ENCODE measurements at places on chromosomes 11 and 22.

- H3K27ac ChIP-seq: no peak overlapping the region
- no peak overlapping the region for H3K4me3 ChIP-seq
- no peak for DNase-seq
- H3K36me3 ChIP-seq: no peaks in the 10 kb centered on the region
Observed at GRCh38 chr11:44973632-44974401, 23.1 kb upstream of the TP53I11 start.

DNA sequence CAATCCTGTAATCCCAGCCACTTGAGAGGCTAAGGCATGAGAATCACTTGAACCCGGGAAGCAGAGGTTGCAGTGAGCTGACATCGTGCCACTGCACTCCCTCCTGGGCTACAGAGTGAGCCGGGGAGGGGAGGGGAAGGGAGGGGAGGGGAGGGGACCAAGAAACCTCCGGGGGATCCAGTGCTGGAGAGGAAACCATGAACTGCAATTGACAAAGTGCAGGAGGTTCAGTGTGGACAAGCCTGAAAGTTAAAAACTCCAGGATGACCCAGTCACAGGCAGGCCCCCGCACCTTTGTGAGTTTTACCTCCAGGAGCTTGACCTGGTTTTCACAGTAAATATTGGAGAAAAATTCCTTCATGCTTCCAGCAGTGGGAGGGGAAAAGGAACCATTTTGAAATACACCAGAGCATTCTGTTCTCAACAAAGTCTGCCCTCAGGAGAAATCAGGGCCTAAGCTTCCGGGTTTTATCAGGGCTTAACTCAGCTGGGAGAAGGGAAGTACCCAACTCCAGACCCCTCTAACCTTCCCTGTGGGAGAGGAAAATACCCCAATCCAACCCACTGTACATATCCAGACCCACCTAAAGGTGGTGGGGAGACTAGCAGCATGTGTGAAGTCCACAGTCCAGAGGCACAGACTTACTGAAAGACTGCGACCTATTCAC, 15.5 kb upstream of the ZFTA start:
- H3K27me3 ChIP-seq: no peaks in the 10 kb centered on the region
- no peaks in the 10 kb centered on the region for H3K36me3 ChIP-seq
- peak; percentile 57 for DNase-seq
- no peaks in the 10 kb centered on the region for H3K4me1 ChIP-seq
- no peak overlapping the region for H3K27ac ChIP-seq
- no peak overlapping the region for H3K4me3 ChIP-seq

GRCh38 chr11:11476971-11477645, 124.1 kb upstream of the CSNK2A3 start:
- H3K36me3 ChIP-seq: no peaks in the 10 kb centered on the region
- no peak for DNase-seq
- no peak overlapping the region for H3K4me3 ChIP-seq
- H3K27ac ChIP-seq: no peak overlapping the region
- H3K4me1 ChIP-seq: no peaks in the 10 kb centered on the region
- no peaks in the 10 kb centered on the region for H3K27me3 ChIP-seq

GRCh38 chr22:36884349-36885158, 23.7 kb downstream of the NCF4 start:
- H3K36me3 ChIP-seq: no peaks in the 10 kb centered on the region
- no peak overlapping the region for H3K27ac ChIP-seq
- no peaks in the 10 kb centered on the region for H3K27me3 ChIP-seq
- H3K4me3 ChIP-seq: no peak overlapping the region

DNA sequence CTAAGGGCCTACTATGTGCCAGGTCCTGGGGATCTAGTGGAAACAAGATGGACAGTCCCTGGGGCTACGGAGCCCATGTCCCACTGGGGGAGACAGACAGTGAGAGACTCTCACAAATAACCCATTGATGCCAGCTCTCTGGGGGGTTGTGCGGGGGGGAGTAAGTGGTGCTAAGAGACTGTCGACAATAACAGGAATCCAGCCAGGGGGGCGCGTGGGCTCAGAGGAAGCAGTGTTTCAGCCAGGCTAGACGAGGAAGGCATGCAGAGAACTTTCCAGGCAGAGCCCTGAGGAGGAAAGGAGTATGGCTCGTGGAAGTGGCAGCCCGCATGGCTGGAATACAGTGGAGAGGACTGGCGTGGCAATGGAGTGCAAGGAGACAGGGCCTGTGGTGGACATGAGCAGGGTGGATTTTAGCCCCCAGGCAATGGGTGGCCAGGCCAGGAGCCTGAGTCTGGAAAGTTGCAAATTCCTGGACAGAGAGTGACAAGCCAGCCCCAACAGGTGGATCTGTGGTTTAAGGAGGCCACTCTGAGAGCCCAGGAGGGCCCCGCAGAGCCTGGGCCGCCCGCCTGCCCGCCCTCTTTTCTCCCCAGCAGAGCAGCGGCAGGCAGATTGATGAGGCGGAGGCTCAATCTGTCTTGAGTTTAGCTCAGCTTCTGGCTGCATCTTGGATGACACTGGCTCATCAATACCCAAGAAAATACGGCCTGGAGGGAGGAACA, 40.0 kb upstream of the TCF20 start:
- no peaks in the 10 kb centered on the region for H3K36me3 ChIP-seq
- no peak overlapping the region for H3K27ac ChIP-seq
- peaks cover 6% of the 10 kb centered on the region for H3K27me3 ChIP-seq
- H3K4me1 ChIP-seq: no peaks in the 10 kb centered on the region

- H3K27ac ChIP-seq: peak overlapping the region; percentile 77
- no peak overlapping the region for H3K4me3 ChIP-seq
- H3K36me3 ChIP-seq: no peaks in the 10 kb centered on the region
- H3K4me1 ChIP-seq: peaks cover 13% of the 10 kb centered on the region
- H3K27me3 ChIP-seq: no peaks in the 10 kb centered on the region
Observed at GRCh38 chr11:15800111-15800800, 556.1 kb downstream of the SOX6 start.

DNA sequence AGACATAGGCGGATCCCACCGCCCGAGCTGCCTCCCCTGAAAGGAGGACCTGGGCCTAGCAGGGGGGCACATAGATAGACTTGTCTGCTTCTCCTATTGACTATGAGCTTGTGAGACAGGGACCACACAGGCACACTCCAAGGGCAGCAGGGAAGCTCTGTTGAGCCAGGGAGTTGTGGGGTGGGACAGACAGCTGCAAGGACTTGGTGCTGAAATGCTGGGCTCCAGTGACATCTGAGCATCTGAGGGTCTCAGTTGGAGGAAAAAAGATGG, 53.4 kb upstream of the ANO1 start:
- H3K27me3 ChIP-seq: no peaks in the 10 kb centered on the region
- no peak for DNase-seq
- H3K4me1 ChIP-seq: no peaks in the 10 kb centered on the region
- no peaks in the 10 kb centered on the region for H3K36me3 ChIP-seq

DNA sequence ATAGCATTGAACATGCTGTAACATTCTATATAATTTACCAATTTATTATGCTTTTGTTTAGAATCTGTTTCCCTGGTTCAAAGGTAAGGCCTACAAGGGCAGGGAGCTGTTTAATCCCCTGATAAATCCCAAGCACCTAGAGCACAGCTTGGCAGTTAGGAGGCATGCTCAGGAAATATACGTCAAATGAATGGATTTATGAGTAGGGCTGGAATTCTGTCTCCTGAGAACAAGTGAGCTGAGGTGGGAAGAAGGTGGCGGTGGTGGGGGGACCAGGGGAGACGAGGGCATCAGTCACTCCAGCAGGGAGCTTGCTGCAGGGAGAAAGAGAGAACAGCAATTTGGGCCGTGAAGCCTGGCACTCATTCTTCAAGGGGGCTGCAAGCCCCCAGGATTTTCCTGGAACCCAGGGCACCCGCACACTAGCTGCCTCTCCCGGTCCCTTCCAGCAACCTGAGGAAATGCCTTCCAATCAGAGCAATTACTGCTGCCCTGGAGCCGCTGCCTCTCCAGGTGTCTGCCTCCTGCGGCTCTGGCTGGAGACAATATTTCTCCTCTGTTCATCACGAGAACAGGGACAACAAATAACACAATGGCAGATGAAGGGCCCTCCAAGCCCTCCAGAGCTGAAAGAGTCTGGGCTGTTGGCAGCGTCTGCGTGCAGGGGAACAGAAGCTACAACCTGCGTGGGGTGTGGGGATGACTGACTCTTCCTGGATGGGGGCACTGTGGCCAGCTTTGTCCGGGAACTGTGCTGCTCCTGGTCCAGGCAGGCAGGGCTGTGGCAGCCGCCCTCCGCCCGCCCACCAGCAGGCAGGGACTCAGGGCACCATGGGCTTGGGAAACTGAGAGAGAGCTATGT, 233.4 kb downstream of the ST3GAL4 start:
- H3K4me1 ChIP-seq: peaks cover 13% of the 10 kb centered on the region
- H3K36me3 ChIP-seq: no peaks in the 10 kb centered on the region
- no peaks in the 10 kb centered on the region for H3K27me3 ChIP-seq
- H3K27ac ChIP-seq: no peak overlapping the region

DNA sequence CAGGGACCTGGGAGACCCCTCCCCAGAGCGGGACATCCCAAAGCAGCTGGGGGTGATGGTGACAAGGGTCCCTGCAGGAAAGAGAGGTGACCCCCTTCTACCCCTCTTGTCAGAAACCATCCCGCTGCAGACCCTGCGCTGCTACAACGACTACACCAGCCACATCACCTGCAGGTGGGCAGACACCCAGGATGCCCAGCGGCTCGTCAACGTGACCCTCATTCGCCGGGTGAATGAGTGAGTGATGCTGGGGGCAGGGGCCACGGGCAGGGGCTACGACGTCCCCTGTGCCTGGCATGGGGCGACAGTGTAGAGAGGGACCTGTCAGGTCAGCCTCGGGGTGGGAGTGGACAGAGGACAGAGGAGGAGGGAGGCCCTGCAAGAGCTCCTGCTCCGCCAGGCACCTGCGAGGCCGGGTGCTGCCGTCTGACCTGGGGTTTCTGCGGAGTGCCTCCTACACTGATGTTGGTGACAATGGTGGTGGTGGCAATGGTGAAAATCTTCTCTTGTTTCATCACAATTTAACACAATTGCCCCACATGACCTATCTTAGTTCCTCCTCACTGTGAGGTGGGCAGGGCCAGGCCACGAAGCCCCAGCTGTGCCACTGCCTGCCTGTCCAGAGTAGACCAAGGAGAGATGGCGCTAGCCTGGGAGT, 9.8 kb downstream of the CSF2RB start:
- no peak overlapping the region for H3K4me3 ChIP-seq
- no peak overlapping the region for H3K27ac ChIP-seq
- H3K4me1 ChIP-seq: peaks cover 9% of the 10 kb centered on the region
- H3K27me3 ChIP-seq: peaks cover 6% of the 10 kb centered on the region
- peaks cover 25% of the 10 kb centered on the region for H3K36me3 ChIP-seq

DNA sequence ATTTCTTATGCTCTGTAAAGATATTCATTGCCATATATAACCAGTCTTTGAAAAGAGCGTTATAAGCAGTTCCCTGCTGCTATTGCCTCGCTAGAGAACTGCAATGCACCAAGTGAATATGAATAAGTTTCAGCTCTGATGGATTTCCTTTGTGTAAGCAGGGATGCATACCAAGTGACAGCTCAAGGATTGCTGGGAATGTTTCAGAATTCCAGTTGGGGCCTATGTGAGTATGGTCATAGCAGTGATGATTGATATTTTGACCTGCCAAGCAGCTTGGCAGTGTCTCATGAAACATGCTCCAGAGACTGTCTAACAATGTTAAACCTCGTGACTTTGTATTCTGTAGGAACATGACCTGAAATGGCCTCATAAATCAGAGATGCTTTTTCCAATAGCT, 312.6 kb downstream of the C11orf87 start:
- H3K27ac ChIP-seq: no peak overlapping the region
- no peaks in the 10 kb centered on the region for H3K36me3 ChIP-seq
- H3K4me1 ChIP-seq: no peaks in the 10 kb centered on the region
- H3K4me3 ChIP-seq: no peak overlapping the region
- DNase-seq: no peak
- no peaks in the 10 kb centered on the region for H3K27me3 ChIP-seq

- H3K27ac ChIP-seq: no peak overlapping the region
- no peaks in the 10 kb centered on the region for H3K36me3 ChIP-seq
- no peaks in the 10 kb centered on the region for H3K4me1 ChIP-seq
- H3K27me3 ChIP-seq: no peaks in the 10 kb centered on the region
- no peak for DNase-seq
Observed at GRCh38 chr11:43035086-43035485, 276.7 kb upstream of the API5 start.

- peaks cover 23% of the 10 kb centered on the region for H3K36me3 ChIP-seq
- no peaks in the 10 kb centered on the region for H3K4me1 ChIP-seq
- H3K27ac ChIP-seq: no peak overlapping the region
- H3K4me3 ChIP-seq: no peak overlapping the region
- DNase-seq: no peak
Observed at GRCh38 chr11:124657904-124658303, 15.6 kb downstream of the SIAE start.

DNA sequence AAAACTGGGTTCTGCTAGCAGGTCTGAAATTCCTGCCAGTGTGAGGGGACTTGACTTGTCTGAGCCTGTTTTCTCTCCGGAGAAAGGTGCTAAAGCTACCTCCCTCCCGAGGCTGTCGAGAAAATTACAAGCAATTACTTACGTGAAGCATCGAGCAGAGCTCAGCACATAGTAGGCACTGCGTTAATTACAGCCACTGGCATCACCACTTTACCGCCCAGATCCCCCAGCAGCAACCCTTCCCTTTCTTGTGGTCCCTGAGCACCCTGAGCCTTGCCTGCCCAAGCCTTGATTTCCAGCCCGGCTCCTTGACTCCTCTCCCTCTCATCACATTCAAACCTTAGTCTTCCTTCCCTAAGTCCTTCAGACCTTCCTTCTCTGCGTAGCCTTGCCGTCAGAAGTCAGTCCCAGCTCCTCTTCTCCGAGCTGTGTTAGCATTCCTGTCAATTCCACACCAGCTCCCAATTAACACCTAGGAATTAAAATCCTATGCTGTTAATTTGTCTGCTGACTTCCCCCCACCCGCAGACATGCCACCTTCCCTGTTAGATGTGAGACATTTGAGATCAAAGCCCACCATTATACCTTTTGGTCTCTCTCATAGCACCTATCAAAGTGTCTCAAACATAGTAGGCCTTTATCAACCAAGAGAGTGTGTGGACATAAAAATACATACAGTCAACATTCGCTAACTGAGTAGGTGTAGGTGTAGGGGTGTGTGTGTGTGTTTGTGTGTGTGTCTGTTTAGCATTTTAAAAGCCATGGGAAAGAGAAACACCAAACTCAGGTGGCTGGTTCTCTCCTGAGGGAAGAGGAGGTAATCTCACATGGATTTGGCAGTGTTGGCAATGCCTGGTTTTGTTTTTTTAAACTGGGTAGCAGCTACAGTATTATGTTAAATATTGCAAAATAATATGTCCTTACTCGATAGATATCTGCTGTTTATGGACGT, 2.8 kb upstream of the KCNJ5 start:
- no peak overlapping the region for H3K27ac ChIP-seq
- peaks cover 33% of the 10 kb centered on the region for H3K4me1 ChIP-seq
- H3K27me3 ChIP-seq: peaks cover 16% of the 10 kb centered on the region
- no peaks in the 10 kb centered on the region for H3K36me3 ChIP-seq

DNA sequence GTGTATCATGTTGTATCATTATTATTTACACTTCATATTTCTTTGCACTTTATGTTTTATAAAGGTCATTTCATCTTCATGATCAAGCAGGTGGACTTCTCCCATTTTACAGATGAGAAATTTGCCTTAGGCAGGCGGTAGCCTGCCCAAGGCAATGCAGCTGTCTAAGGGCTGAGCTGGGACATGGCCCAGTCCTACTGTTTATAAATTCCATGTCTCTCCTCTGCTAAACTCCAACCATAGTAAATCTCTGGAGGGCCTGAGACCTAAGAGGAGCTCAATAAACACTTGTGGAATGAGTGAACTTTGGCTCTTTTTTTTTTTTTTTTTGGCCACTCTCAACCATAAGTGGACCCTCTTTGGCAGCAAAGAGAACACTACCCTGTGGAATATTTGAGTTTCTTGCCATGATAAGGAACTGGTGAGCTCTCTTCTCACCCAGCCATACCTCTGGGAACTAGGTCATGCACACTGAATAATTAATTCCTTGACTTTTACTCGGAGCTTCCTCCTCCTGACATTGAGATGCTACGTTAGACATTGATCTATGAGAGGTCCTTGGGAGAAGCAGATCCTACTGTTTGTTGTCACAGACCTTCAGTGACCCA, 29.9 kb downstream of the MICAL2 start:
- peaks cover 94% of the 10 kb centered on the region for H3K4me1 ChIP-seq
- H3K27me3 ChIP-seq: no peaks in the 10 kb centered on the region
- H3K27ac ChIP-seq: peak overlapping the region; percentile 37
- H3K36me3 ChIP-seq: peaks cover 4% of the 10 kb centered on the region
- DNase-seq: no peak

Measured in lower lobe of right lung (tissue), 2 donors.